Activated naive CD4-positive, alpha-beta T cell treated with anti-CD3 and anti-CD28 coated beads, Interleukin-2, amount 50 U/mL, for 16 hours (primary cell): ENCODE measurements at places on chromosomes 16 and 17.

- DNase-seq: no peak
Measured at GRCh38 chr17:58352596-58353388, 791 bp upstream of the SUPT4H1 start.

DNA sequence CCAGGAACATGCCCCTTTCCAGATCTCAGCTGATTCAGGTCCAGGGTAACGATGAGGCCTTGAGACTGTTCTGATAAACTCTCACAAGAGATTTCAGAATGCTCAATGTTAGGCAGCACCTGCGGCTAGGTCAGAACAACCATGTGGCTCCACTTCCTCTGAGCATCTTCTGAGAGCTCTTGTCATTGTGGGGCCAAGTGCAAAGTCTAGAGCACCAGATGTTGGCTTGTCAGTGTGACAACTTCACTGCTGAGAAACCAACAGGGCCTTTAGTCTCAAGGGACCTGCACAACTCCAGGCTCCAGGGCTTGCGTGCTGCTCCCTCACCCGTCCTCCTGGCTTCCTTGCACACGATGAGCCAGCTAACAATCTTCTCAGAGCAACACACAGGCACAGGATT, 29.0 kb downstream of the FCSK start:
- no peak for DNase-seq

DNA sequence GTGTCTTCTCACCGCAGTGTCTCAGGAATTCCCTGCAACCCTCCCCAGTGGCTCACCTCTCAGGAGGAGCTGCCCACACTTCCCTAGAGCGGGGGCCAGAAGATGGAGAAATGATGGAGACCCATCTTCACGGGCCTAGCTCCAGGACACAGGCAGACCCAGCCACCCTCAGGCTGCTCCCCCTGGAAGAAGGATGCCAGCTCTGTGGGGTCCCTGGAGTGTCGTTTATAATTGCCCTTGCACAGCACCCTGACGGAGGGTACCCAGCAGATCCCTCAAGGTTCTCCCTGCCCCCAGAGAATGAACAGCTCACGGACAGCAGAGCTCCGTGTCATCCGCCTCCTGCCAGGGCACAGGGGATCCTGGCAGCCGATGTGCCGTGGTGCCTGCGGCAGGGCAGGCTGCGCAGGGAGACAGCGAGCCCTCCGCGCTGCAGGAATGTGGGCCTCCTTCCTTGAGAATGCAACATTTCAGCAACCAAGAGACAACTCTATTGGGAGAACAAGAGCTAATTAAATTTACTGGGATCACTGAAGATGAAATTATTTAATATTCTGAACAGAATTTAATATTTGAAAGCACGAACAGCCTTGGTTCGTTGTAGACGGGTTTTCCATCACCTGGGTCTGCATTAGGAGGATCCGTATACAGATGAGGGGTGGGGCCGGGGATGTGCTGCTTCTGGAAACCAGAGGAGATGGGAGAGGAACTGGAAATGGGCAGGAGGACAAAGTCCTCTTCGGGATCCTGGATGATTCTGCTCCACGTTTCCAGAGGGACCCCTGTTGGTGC, 21.0 kb upstream of the RBFOX3 start:
- no peak for DNase-seq

DNA sequence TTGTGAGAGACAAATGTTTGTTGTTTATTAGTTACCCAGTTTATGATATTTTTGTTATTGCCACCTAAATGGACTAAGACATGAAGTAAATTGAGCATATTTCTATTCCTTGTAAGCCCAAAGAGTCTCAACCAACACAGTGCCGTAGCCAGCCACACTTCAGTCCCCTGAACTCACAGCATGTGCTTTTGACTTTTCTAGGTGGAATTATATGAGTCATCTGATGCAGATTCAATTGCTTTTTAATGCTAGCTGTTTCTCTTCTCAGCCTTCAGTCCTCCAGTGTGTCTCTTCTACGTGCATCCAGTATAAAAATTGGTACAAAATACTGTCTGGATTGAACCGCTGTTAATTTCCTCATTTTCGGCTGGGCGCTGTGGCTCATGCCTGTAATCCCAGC, 39.0 kb downstream of the IQCK start:
- DNase-seq: no peak

DNA sequence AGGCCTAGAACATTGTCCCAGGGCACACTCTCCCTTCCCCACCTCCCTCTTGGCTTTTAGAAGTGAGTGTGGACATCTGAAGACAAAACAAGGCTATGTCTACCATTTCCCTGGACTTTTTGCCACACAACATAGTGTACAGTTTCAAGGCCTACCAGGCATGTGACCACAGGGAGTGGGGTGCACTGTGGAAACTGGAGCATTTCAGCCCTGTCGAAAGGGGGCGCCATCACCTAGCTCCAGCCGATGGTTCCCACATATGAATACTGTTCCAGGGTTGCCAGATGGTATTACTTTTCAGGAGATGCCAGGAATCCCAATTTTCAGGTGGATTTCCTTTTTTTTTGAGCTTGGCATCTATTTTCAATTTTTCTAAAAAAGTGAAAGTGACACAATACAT, 140.7 kb downstream of the KATNIP start:
- no peak for DNase-seq

GRCh38 chr17:70104791-70105523, 29.9 kb downstream of the KCNJ16 start:
- DNase-seq: no peak

- DNase-seq: no peak
Measured at GRCh38 chr17:69551212-69552010, 136.9 kb downstream of the MAP2K6 start.

DNA sequence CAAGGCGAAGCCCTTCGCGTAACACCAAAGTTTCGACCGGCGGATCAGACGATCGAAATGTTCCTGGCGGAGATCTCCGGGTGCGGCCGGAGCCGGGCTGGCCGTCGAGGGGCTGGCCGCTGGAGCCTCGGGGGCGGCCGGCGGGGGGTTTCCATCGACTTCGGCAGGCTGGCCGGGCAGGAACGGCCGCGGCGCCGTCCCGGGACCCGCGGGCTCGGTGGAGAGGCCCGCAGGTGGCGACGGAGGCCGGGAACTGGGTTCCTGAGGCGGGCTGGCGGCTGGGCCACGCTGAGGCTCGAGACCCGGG, 1.1 kb downstream of the EPOP start:
- DNase-seq: no peak

DNA sequence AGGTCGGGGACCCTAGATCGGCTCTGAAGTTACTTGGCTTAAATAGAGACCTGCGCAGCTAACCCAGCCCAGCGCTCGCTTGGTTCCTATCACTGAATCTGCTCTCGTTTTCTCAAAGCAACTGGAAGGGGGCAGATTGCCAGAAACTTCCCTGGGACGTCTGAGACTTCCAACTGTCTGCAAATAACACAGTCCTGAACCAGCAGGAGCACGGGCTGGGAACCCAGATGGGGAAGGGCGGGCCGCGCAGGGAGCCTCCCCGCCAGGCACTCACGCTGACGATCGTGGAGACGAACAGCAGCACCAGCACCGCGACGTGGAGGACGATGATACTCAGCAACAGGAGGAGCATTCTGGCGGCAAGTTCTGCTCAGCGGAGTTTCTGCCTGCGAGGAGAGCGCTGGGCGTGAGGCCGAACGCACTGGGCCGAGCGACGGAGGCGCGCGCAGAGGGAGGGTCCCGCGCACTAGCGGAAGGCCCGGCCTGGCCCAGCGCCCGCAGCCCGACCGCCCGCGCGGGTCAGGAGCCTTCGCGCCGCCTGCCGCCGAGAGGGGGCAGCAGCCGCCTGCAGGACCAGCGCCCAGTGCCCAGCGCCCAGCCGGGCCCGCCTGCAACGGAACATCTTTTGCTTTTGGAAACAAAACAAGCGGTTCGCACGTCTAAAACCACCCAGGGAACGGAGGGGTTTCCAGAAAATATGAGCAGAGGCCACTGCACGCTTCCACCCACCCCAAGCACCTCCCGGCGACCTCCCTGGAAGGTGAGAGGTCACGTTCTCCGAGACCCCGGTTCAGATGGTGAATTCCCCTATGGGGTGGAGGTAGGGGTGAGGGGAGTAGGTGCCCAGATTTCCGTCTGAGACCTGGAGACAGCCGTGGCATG, 4.5 kb downstream of the PMP22 start:
- peak; percentile 40 for DNase-seq

GRCh38 chr16:51072591-51072990, 78.5 kb downstream of the SALL1 start:
- DNase-seq: no peak

DNA sequence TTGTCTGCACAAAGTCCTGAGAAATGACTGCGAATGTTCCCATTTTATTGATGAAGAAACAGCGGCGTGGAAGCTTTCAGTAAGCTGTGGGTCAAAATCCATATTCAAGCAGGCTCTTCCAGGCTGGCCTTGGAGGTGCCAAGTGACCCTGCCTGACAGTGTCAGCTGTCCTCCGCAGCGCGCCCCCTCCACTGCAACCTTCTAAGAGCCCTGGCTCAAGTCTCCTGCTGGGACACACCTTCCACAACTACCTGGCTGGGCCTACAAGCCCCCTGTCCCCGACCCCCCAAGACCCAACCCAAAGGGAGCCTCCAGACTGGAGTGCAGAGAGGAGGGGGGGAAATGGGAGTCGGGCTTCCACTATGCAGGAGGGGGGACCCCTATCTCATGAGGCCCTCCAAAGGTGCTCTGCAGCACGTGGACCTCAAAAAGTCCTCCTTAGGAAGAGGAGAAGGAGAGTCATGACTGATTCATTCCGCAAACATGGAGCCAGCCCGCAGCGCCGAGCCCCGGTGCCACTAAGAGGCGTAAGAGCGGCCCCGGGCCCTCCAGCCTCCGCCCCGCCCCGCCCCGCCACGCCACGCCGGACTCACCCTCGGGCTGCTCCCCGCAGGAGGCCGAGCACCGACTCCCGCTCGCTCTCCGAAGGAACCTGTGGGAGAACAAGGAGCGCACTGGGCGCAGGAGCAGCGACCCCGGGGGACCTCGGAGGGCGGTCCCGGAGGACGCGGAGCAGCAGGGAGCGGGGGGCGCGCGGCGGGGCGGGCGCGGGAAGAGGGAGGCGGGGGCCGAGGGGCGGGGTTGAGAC, 574 bp downstream of the MPP3 start:
- peak; percentile 17 for DNase-seq

DNA sequence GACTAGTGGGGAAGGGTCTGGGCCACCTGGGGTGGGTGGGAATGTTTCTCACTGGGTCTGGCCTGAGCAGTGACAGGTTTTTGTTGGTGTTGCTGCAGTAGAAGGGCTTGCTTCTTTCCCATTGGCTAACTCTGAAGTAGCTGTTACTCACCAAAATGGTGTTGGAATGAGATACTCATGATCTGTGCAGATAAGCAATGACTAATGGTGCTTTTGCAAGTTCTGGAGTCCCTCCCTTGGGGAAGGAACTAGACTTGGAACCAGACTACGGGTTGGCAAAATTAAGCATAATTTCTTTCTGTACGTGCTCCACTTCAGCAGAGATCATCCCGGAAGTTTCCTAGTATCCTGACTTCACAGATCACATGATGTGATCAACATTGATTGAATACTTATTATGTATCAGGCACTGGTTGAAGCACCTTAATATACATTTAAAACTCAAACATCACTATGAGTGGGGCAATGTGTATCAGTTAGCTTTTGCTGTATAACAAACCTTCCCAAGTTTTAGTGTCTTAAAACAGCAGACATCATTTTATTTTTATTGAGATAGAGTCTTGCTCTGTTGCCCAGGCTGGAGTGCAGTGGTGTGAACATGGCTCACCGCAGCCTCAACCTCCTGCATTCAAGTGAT, 30.1 kb downstream of the CHP2 start:
- DNase-seq: no peak

DNA sequence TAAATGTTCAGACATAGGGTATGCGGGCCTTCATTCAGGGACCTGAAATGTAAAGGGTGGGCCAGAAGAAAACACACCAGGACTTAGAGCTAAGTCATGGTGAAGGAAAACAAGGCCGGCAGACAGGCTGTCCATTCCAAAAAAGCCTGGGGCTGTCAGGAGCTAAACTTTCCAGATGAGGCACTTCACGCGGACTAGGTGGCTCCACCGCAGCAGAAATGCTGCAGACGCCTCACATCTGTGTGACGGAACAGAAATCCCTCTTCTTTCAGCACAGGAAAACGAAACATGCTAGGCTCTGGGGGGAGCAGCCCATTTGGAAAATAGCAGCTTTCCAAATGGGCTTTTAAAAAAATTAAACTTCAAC, 88.7 kb downstream of the HS3ST3A1 start:
- no peak for DNase-seq

GRCh38 chr16:88971371-88972097, 5.5 kb downstream of the CBFA2T3 start:
- no peak for DNase-seq

GRCh38 chr16:4382795-4383357, 11.2 kb downstream of the VASN start:
- DNase-seq: no peak

- no peak for DNase-seq
Measured at GRCh38 chr16:48381201-48381600, 4.0 kb downstream of the SIAH1 start.

DNA sequence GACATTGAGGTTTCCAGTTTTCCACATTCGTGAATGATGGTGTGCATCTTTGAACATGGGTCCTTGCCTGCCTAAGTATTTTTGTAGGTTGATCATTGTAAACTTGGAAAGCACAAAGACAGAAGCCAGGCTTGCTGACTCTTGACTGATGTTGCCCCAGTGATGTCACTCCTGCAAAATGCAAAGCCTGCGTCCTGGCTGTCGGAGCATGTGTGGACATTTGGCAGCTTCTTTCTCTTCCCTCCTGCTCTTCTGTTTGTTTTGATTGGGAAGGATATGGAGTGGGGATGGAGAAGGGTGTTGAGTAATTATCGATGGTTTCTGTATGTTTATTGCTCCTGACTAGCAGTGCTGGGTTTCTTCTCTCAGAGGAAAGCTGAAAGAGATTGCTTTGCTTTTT, 3.2 kb downstream of the NDE1 start:
- no peak for DNase-seq
